ENCODE measurements at places on chromosomes 5 and 9. TPM values are rescaled to one million over a fixed set of nuclear protein-coding genes. Genes with fewer than 3 reads are reported as not detected.

The SPATA31D4 gene
- not detected for polyA plus RNA-seq

The NEURL1B gene
- polyA plus RNA-seq, result 13.9 TPM

The FABP6 gene
- 12.6 TPM for polyA plus RNA-seq

DNA sequence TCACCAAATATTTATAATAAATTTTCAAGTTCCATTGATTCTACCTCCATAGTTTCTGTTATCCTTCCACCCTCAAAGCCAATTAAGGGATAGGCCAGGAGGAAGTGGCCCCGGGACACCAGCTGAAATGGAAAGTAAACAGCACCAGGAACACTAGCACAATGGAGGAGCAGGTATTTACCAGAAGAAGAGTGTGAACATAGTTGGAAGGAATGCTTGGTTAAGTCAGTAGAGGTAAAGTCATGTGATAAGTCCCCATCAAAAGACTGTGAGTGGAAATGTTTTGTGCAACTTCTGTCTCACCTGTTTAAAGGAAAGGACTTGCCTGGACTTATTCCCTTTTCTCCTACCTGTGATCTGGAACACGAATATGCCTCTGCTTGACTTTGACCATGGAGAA, 146.7 kb upstream of the RAI14 start:
- no peaks in the 10 kb centered on the region for H3K4me1 ChIP-seq
- H3K4me3 ChIP-seq, result no peak overlapping the region
- H3K36me3 ChIP-seq, result no peaks in the 10 kb centered on the region
- no peak overlapping the region for H3K27ac ChIP-seq
- no peaks in the 10 kb centered on the region for H3K27me3 ChIP-seq

GRCh38 chr9:36046923-36047322, 10.2 kb downstream of the RECK start:
- no peak for DNase-seq
- no peaks in the 10 kb centered on the region for H3K36me3 ChIP-seq
- no peak overlapping the region for H3K4me3 ChIP-seq
- no peaks in the 10 kb centered on the region for H3K4me1 ChIP-seq
- no peak overlapping the region for H3K27ac ChIP-seq

GRCh38 chr9:2018764-2019558, 3.8 kb downstream of the SMARCA2 start:
- peak overlapping the region; percentile 99 for H3K27ac ChIP-seq
- H3K27me3 ChIP-seq, result no peaks in the 10 kb centered on the region
- peaks cover 32% of the 10 kb centered on the region for H3K4me1 ChIP-seq
- no peaks in the 10 kb centered on the region for H3K36me3 ChIP-seq

DNA sequence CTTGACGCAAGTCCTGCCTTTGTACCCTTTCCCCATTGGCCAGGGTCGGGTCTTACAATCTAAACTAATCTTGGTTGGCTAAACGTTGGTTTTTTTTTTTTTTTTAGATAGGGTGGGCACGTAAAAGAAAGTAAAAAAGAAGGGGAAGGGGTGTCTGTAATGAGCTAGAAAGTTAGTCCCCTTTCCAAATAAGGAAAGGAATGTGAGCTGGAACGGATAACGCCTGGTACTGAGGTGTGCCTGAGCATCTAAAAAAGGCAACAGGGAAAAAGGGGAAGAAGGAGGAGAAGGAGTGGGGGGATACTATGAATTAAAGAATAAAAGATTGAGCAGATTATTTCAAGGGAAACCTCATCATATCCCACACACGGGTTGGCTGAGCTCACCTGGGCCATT, 66.2 kb upstream of the IL17B start:
- peaks cover 36% of the 10 kb centered on the region for H3K4me1 ChIP-seq
- H3K27ac ChIP-seq, result peak overlapping the region; percentile 85
- no peak for DNase-seq
- no peaks in the 10 kb centered on the region for H3K36me3 ChIP-seq
- no peak overlapping the region for H3K4me3 ChIP-seq

GRCh38 chr5:84480873-84481637, 96.4 kb upstream of the EDIL3 start:
- H3K36me3 ChIP-seq, result no peaks in the 10 kb centered on the region
- no peak overlapping the region for H3K4me3 ChIP-seq
- no peaks in the 10 kb centered on the region for H3K4me1 ChIP-seq
- H3K27me3 ChIP-seq, result no peaks in the 10 kb centered on the region
- DNase-seq, result no peak
